ENCODE measurements at places on chromosomes 2 and 18.

DNA sequence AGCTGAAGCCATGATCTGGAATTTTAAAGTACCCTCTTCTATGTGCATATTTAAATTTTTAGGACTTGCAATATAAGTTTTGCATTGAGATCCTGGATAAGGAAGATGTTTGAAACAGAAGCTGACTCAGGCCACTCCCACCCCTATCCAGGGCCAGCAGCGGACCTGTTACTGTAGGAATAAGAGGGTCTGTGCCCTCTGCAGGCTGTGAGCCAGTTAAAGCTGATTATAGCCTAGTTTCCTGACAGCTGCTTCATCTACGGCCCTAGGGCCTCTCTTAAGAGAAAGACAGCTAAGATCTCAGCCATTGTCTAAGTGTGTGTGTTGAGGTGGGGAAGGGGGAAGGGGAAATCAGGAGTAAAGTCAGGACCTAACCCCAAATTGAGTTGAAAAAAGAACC is 234.0 kb downstream of the HAUS1 start:
- no peak for DNase-seq

DNA sequence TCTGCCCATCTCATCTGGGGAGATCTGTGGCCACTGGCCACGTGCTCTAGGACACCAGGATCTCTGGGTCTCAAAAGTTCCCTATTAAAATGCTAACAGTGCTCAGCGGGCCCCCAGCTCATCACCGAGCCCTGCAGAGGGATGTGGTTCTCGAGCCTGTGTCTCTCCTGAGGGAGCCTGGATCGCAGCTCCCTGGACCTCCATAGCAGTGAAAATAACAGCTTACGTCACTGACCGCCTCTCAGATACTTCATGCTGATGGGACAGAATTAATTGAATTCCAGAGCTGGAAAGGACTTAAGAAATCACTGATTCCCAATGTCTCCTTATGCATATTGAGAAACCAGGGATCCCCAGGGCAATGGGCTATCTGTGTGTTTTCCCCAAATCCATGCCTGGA is 90.0 kb downstream of the GALR1 start:
- DNase-seq, result no peak

GRCh38 chr2:203992509-203992908 is 55.9 kb downstream of the ICOS start:
- DNase-seq, result no peak

- no peak for DNase-seq
Measured at GRCh38 chr18:41955688-41956087, 654 bp downstream of the PIK3C3 start.

DNA sequence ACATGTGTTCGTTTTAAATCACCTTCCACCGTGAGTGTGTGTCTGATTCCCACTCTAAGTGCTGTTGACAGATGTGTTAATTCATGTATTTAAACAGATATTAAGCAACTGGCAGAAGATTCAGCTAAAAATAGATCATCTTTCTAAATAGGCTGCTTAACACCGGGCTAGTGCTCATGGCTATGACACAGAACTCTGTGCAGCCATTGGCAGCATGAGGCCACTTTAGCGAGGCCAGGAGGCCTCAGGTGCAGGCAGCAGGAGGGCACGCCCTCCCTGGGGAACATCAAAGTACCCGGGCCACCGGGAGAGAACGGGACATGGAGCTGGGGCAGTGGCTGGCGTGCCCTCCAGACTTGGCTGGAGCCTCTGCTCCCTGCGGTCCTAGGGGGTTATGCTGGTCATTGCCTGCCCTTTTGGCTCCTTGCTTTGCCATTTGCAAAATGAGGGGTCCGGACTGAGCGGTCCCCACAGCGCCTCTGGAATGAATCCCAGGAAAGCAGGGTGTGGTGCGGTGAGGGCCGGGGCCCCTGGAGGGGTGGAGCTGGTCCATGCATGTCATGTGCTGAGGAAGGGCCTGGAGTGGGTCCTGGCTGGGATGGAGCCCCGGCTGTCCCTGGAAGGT is 62.8 kb upstream of the HDAC4 start:
- DNase-seq, result no peak

- DNase-seq, result no peak
Measured at GRCh38 chr2:65605743-65606058, 173.3 kb upstream of the SPRED2 start.

GRCh38 chr2:204180649-204181048 is 244.1 kb downstream of the ICOS start:
- peak; percentile 2 for DNase-seq

GRCh38 chr18:61502472-61502871 is 169.2 kb downstream of the CDH20 start:
- DNase-seq, result peak; percentile 59

DNA sequence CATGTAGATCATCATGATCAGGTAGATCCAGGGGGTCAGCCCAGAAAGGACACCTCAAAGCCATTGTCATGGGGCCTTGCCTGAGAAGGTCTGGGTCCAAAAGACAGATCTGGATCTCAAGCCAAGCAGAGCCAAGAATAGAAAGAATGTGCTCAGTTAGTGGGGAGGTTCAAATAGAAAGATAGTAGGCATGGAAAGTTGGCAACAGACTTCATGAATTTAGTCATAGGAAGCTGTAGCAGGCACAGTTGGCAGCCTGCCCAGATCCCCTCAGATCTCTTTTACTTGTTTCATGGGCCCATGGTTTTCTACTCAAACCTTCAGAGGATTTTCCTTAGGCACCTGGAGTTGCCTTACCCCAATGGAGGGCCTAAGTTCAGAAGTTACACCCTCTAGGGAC is 767.0 kb downstream of the SLC4A3 start:
- peak; percentile 34 for DNase-seq

DNA sequence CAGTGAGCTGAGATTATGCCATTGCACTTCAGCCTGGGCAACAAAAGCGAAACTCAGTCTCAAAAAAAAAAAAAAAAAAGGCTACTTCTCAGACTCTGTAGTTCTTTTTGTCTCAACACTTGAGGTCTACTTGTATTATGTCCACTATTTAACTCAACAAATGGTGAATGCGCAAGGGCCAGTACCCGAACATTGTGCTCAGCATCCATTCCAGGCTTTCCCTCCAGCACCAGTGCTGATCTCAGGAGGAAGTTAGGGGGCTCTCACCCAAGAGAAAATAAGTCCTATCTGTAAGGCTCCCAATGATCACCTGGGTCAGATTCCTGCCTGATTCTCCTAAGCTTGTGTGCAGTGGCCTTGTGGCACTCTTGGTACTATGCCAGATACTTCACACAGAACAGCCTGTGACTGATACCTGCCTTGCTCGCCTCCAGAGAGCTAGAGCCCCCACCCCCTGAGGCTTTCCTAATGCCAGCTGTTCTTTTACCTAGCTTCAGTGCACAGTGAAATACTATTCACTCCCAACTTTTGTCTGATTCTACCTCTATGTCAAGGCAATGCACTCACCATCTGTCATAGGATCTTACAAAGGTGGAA is 74.9 kb downstream of the INO80D start:
- no peak for DNase-seq

DNA sequence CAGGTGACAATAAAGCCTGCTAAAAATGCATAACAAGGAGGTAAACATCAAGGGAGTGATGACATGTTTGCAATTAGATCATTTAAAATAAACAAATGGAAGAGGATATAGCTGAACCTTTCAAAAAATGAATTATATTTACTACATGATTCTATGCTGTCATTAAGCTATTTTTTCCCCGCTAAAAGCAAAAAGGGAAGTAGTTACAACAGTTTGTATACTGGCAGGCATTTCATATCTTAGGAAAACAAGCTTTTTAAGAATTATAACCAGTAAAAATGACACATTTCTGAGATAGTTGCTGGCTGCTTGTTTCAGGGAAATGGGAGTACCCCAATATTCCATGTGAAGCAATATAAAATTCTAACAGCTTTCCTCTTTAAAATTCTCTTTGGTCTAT is 89.1 kb upstream of the ITGB6 start:
- DNase-seq, result no peak

DNA sequence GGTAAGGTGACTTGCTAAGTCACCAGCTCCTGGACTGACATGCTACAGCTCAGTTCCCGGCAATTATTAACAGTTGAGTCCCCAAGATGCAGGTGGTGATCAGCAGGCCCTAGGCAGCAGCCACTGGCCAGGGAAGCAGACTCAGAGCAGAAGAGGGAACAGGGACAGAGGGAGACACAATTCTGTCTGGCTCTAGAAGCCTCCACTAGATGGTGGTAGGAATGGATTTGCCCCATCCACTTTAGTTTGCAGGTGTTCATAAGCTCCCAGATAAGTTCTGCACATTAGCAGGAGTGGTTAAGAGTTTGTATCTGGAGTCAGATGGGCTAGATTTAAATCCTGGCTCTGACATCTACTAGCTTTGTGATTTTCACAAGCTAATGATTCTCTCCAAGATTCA is 25.5 kb upstream of the SLC1A4 start:
- DNase-seq, result no peak

DNA sequence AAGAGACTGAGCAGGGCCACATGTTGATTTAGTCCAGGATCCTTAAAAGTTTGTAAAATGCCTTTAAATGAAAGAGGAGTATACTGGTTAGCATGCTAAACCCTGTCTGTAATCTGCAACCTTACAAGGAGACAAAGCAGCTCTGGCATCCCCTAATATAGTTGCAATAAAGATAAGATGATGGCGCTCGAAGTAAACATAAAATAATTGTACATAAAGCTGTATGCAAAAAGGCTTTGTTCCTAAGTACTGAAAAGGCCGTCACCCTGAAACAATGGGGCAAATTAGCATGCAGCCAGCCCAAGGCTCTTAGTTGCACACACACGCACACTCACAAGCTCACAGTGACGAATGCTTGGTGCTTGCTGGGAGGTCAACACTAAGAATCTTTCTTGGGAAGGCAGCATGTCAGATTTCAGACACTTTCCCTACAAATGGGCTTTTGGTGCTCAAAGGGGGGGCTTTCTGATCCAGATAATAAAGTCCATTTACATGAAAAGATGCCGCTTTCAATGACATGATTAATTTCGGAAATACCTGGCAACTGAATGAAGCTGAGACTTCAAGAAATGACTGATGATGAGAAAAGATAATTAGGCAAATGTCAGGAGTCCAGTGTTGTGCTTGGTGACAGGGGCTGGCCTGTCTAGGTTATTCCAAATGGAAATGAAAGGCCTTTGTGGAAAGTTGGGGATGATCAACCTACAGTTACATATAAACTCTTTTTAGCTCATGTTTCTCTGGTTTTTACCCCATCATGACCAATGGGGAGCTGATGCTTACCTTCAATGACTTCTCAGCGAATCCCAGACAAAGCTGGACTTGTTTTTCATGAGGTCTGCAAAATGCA is 370.3 kb downstream of the MEIS1 start:
- DNase-seq, result peak; percentile 26

DNA sequence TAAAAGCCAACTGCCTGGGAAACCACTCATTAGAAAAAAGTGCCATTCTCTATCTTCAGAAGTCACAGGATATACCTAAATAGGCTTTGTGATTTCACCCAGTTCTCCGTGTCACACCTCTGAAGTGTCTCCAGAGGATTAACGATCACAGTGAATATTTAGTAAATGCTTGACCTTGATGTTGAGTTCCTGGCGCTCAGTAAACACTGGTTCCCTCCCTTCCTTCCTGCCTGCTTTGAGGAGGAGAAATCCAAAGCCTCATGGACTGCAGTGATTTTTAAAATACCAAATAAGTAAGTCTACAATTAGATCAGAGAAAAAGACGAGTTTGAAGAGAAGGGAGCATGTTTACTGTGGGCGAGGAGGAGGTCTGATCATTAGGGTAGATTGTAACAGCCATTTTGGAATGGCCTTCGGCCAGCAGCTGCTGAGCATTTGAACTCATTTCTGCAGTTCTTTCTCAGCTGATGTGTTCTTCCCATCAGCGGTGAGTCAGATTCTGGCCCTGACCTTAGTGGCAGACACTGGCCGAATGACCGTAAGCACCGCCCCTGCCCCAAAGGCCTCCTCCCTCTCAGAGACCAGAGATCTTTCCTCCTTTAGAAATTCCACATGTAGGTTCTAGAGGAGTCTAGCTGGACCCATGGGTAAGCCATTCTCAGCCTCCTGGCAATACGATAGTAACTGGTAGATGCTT is 62.1 kb upstream of the SLC16A14 start:
- DNase-seq, result no peak

GRCh38 chr2:240512666-240513535 is 44.9 kb downstream of the ANKMY1 start:
- no peak for DNase-seq

GRCh38 chr2:27095745-27096651 is 9.4 kb downstream of the KHK start:
- DNase-seq, result peak; percentile 60

- no peak for DNase-seq
Measured at GRCh38 chr2:232348936-232349335, 29.6 kb upstream of the ALPP start.

- no peak for DNase-seq
Measured at GRCh38 chr18:24380163-24380747, 17.4 kb downstream of the OSBPL1A start.

- DNase-seq, result no peak
Measured at GRCh38 chr2:241025639-241026038, 27.2 kb downstream of the SNED1 start.

GRCh38 chr2:310994-311393 is 23.1 kb upstream of the ALKAL2 start:
- no peak for DNase-seq

GRCh38 chr2:54589038-54589339 is 132.9 kb downstream of the SPTBN1 start:
- no peak for DNase-seq

DNA sequence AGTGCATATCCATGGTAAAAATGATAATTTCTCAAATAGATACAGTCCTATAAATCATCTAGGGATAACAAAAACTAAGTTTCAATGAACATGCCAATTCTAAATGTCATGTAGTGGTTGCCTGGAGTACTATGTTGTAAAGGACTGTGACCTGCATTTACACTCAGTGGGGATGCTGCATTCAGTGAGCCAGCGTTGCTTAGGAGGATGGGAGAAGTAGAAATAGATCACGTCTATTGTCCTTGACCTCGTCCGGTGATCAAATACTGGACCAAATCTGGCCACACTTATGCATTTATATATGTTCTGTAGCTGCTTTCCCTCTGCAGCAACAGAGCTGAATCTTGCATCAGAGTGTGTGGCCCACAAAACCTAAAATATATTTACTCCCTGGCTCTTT is 139.0 kb upstream of the ETAA1 start:
- no peak for DNase-seq

GRCh38 chr2:33478968-33479731 is 2.7 kb downstream of the RASGRP3 start:
- no peak for DNase-seq

- DNase-seq, result no peak
Measured at GRCh38 chr2:26223018-26223417, 21.4 kb downstream of the HADHA start.

DNA sequence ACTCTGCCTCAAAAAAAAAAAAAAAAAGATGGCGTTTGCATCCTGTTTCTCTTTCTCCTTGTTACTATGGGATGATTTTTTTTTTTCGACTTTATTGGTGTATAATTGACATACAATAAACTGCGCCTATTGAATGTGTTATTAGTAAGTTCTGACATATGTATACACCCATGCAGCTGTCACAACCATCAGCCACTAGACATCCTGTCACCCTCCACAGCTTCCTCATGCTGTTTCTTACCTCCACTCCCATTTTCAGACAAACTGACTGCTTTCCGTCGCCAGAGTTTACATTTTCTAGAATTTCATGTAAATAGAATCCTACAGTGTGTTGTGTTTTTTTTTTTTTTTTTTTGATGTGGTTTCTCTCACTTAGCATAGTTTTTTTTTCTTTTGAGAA is 27.9 kb downstream of the RRM2 start:
- no peak for DNase-seq

GRCh38 chr2:25720575-25720974 is 47.2 kb upstream of the DTNB start:
- DNase-seq, result no peak

All from fibroblast of skin of back (primary cell).